ENCODE measurements at places on chromosomes 3 and 15. TPM values are rescaled to one million over a fixed set of nuclear protein-coding genes. Genes with fewer than 3 reads are reported as not detected.

- no peak for DNase-seq
- no peaks in the 10 kb centered on the region for H3K4me1 ChIP-seq
- H3K36me3 ChIP-seq, result no peaks in the 10 kb centered on the region
These were observed 322.0 kb upstream of the MANF start for GRCh38 chr3:51063053-51063452.

DNA sequence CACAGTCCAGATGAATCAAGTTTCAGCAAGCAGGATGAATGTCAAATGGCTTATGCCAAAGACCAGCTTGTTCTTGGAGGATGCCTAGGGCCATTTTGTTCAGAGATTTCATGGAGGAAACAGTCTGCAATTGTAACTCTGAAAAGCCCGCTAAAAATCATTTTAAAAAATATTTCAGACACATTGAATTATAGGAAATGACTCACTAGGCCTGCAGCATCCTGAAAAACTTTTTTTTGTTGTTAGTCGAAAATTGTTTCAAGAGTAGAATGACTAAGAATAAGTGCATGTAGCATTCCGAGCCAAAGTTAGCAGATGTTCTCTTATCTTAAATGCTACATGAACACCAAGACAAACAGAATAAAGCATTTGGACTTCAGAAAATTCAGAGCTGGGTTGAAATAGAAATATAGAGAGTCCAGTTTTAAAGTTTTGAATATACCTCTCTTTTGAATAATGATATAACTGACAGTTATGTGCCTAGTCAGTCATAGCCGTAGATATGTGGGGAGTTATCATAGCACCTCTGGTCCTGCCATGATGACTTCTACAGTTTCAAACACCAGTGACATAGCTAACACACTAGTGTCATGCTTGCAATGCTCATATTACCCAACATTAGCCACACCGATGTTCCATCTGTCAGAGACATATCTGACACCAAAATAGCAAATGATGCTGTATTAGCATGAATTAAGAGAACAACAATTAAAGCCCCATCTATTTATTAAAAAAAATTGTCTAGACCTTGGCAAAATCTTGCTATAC is 1462.8 kb upstream of the GBE1 start:
- no peak overlapping the region for H3K27ac ChIP-seq
- H3K4me3 ChIP-seq, result no peak overlapping the region
- no peaks in the 10 kb centered on the region for H3K4me1 ChIP-seq
- no peaks in the 10 kb centered on the region for H3K27me3 ChIP-seq
- H3K36me3 ChIP-seq, result no peaks in the 10 kb centered on the region

ZCWPW2 gene
- 2.5 TPM for total RNA-seq

CCR9 gene
- 0.19 TPM for total RNA-seq

DNA sequence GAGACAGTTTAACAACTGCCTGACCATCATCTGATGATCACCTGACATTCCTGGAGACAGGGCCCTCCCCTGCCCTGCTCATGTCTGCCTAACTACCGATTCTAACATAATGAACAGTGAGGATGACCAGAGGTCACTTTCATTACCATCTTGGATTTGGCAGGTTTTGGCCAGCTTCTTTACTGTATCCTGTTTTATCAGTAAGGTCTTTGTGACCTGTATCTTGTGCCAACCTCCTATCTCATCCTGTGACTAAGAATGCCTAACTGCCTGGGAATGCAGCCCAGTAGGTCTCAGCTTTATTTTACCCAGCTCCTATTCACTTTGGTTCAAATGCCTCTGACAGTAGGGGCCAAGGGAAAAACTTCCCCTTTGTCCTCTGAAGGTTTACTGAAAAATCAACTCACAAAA is 40.2 kb downstream of the METTL6 start:
- H3K36me3 ChIP-seq, result no peaks in the 10 kb centered on the region
- peak; percentile 70 for DNase-seq
- H3K4me3 ChIP-seq, result no peak overlapping the region
- peak overlapping the region; percentile 78 for H3K27ac ChIP-seq
- H3K27me3 ChIP-seq, result no peaks in the 10 kb centered on the region
- H3K4me1 ChIP-seq, result peaks cover 40% of the 10 kb centered on the region

CAMK2N2 gene
- total RNA-seq, result not detected

GRCh38 chr15:48451241-48451640 is 120.0 kb downstream of the DUT start:
- no peak overlapping the region for H3K4me3 ChIP-seq
- H3K36me3 ChIP-seq, result no peaks in the 10 kb centered on the region
- H3K27ac ChIP-seq, result no peak overlapping the region
- no peak for DNase-seq
- H3K4me1 ChIP-seq, result no peaks in the 10 kb centered on the region

- no peaks in the 10 kb centered on the region for H3K27me3 ChIP-seq
- H3K4me1 ChIP-seq, result peaks cover 19% of the 10 kb centered on the region
- peak overlapping the region; percentile 97 for H3K27ac ChIP-seq
- peak overlapping the region; percentile 82 for H3K4me3 ChIP-seq
- no peaks in the 10 kb centered on the region for H3K36me3 ChIP-seq
- peak; percentile 68 for DNase-seq
These were observed 1.3 kb downstream of the ACAP2 start for GRCh38 chr3:195441476-195441991.

DNA sequence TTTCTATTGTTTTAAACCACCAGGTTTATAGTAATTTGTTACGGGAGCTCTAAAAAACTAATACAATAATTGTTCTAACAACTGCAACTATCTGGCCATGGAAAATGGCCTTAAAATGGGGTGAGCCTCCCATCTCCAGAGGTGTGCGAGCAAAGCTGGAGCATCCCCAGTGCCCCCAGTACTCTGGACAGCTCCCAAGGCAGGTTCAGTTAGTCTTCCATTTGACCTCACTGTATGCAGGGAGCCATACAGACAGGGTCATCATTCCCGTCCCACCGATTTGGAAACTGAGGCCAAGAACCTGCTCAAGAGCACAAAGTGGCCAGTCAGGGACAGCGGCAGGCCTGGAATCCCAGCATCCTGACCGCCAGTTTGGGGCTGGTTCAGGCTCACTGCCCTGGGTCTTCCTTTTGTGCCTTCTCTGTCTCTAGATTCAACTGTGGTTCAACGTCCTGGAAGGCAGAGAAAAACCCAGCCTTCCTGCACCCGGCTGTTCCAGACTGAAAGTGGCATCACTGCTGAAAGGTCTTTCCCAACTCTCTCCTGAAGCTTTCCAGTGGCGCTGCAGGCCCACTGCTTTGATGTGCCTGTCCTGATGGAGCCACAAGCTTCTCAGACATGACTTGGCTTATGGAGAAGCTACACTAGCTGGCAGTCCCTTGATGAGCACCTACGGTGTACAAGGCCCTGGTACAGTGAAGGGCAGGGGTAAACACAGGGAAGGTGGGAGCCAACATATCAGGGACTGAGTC is 76.6 kb upstream of the LINGO1 start:
- H3K4me1 ChIP-seq, result no peaks in the 10 kb centered on the region
- no peaks in the 10 kb centered on the region for H3K36me3 ChIP-seq

DNA sequence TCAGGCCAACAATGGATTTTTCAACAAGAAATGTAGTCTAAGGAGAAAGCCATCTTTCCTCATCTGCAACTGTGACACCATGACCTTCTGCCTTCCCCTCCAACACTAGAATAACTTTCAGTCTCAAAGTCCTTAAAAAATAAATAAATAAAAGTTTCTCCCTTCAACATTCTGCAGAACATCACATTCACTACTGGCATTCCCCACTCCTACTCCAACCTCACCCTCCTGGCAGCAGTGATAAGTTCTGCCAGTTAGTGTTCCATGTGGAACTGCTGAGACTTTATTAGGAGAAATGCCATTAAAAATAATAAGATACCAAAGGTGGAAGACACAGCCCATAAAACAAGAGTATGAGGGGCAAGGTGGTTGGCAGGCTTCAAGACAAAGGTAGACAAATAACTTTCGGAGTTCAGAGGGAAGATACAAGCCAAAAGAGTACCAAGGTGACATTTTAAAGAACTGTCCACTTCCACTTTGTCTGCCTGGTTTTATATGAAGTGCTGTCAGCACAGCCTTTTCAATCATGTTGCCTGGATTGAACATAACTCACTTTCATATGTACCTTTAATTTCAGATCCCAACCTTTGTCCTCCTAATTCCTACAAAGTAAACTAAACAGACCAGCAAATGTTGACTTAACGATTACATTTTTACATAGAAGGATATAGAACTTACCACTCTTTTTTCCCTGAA is 37.5 kb upstream of the RSL24D1 start:
- H3K4me1 ChIP-seq, result no peaks in the 10 kb centered on the region
- no peaks in the 10 kb centered on the region for H3K36me3 ChIP-seq
- H3K27me3 ChIP-seq, result no peaks in the 10 kb centered on the region
- no peak overlapping the region for H3K4me3 ChIP-seq
- no peak for DNase-seq

NAALADL2 gene
- total RNA-seq, result 6.0 TPM

- peaks cover 14% of the 10 kb centered on the region for H3K4me1 ChIP-seq
- H3K27me3 ChIP-seq, result no peaks in the 10 kb centered on the region
- no peak overlapping the region for H3K27ac ChIP-seq
- H3K4me3 ChIP-seq, result no peak overlapping the region
- DNase-seq, result no peak
These were observed 48.3 kb downstream of the DHX36 start for GRCh38 chr3:154275965-154276364.

GRCh38 chr3:39272191-39272590 is 7.6 kb downstream of the CX3CR1 start:
- no peaks in the 10 kb centered on the region for H3K36me3 ChIP-seq
- no peak overlapping the region for H3K27ac ChIP-seq
- DNase-seq, result no peak
- H3K27me3 ChIP-seq, result no peaks in the 10 kb centered on the region

DNA sequence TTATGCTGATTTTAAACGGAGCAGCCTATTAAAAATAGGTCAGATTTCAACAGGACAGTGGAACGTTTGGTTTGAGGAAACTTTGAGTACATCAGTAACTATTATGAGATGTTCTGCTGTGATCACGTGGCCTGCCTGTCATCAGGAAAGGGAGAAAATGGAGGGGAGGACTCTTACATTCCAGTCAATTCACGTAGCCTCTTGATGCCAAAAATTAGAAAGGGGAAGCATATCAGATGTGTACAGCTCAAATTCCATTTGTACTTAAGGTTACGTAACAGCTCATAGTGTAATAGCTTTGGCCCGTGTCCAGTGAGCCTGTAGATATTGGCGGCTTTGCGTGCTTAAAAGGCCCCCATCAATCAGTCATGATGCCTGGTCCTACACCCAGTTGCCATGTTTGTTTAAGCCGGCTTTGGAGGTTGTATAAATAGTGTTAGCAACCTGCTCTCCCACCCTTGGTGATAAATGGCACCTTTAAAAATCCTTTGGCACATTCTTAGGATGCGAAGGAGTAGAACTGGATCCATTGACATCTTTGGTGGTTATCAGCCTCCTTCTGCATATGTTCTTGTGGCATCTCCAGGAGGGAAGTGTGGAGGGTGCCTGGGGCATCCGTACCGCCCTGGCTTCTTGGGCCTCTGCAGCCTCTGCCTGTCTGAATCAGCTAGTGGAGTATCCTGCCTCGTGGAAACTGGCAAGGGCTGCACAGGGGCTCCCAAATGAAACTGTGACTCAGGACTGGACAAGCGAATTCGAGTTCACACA is 163.9 kb downstream of the THSD4 start:
- H3K4me1 ChIP-seq, result peaks cover 5% of the 10 kb centered on the region
- no peaks in the 10 kb centered on the region for H3K36me3 ChIP-seq
- H3K27me3 ChIP-seq, result no peaks in the 10 kb centered on the region
- peak; percentile 38 for DNase-seq

GRCh38 chr3:385151-385550 is 188.6 kb downstream of the CHL1 start:
- no peak for DNase-seq
- H3K4me1 ChIP-seq, result no peaks in the 10 kb centered on the region
- H3K4me3 ChIP-seq, result no peak overlapping the region
- no peaks in the 10 kb centered on the region for H3K27me3 ChIP-seq
- H3K27ac ChIP-seq, result no peak overlapping the region

DIPK2A gene
- 85.0 TPM for total RNA-seq

- H3K36me3 ChIP-seq, result no peaks in the 10 kb centered on the region
- peaks cover 15% of the 10 kb centered on the region for H3K4me1 ChIP-seq
- H3K4me3 ChIP-seq, result no peak overlapping the region
- H3K27ac ChIP-seq, result peak overlapping the region; percentile 25
These were observed 14.8 kb downstream of the PBRM1 start for GRCh38 chr3:52670621-52671521.

ANKRD34C gene
- total RNA-seq, result 0.08 TPM

DNA sequence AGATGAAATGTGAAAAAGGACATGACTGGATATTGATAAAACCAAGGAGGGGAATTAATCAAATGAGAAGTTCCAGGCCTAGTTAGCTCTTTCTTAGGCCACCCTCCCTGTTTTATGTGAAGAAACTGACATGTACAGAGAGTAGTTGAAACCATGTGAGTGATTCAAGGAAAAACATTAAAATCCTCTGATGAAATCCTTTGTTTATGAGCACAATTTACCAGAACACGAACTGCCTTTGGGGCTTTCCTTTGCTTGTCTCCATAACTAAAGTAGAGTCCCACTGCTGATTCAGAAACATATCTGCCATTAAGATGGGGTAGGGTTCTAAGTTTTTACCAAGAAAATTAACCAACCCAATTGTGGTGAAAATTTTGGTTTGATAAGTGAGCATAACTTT is 558.3 kb downstream of the NR2F2 start:
- H3K4me3 ChIP-seq, result no peak overlapping the region
- H3K27ac ChIP-seq, result no peak overlapping the region
- no peaks in the 10 kb centered on the region for H3K36me3 ChIP-seq
- no peak for DNase-seq

GOLGA6L4 gene
- total RNA-seq, result 21.3 TPM

DNA sequence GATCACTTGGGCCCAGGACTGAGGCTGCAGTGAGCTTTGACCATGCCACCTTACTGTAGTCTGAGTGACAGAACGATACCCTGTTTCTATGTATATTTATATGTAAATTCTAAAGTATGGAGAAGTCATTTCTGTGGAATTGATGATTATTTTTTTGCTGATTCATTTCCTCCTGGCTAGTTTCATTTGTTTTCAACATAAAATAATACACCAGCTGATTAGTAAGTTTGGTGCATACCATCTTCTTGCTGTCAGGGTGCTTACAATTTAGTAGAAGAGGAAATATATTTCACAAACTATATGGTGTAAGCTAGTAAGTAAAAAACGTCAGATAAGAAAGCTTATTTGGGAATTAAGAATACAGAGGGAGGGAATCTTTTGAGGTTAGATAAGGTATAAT is 36.0 kb downstream of the SLC25A26 start:
- no peaks in the 10 kb centered on the region for H3K36me3 ChIP-seq
- H3K4me3 ChIP-seq, result no peak overlapping the region
- H3K27ac ChIP-seq, result no peak overlapping the region
- no peak for DNase-seq

- no peaks in the 10 kb centered on the region for H3K36me3 ChIP-seq
- H3K4me1 ChIP-seq, result no peaks in the 10 kb centered on the region
These were observed 213.8 kb downstream of the SLC9A9 start for GRCh38 chr3:143634427-143634826.
